T-helper 2 cell (primary cell): ENCODE measurements at places on chromosomes 4 and X.

GRCh38 chrX:103607364-103608305, at the start of gene TCEAL3:
Gene TCEAL3, plus strand, starts transcription at chrX:103607963. Its CDS starts 1,102 bp downstream, at chrX:103609065.
- no peak for DNase-seq

GRCh38 chr4:121597346-121597934, 99.3 kb downstream of the ANXA5 start:
- no peak for DNase-seq

DNA sequence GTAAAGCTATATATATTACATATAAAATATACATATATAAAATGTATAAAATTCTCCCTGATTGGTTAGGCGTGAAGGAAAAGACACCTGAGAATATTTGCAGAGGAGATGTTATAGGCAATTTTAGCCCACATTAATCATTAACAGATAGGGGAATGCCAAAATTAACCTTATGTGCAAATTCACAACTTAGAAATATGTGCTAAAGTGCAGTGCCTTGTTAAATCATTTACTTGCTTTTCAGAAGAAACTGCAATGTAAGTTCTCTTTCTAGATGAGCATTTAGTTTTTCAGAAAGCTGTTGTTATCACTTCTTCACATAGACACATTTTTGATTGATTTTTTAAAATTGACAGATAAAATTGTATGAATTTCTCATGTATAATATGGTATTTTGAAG, 5.6 kb downstream of the TASL start:
- DNase-seq: no peak

DNA sequence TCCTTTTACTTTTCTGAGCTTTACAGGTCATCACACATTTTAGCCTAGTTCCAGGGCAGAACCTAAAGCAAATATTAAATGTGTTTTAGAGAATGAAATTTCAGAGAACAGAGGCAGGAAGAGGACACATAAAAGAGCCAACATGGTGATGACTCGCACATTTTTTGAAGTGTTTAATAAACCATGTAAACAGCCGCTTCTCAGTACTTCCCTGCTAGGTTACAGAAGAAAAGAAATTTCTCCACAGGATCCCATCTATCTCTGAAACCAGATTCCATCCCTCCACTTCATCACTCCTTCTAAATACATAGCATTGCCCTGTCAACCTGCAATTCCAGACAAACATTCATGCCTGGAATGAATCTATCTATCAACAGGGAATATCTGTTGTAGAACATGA, 949.5 kb upstream of the PCDH7 start:
- DNase-seq: no peak

DNA sequence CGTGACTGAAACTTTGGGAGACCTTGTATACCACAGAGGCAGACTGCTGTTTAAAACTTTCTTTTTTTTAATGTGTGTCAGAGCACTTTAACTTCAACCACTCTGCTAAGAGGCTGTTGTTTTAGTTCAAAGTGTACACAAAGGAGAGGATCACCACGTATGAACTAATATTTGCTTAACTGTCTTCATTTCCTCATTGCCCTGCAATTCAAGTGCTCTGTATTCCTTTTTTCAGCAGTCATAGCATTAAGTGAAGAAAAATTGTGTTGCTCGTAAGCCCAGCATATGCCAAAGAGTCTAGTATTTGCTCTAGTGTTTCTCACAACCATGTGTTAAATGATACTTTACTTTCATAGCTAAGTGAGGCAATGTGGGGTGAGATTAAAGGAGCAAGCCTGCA, 63.0 kb upstream of the HHIP start:
- no peak for DNase-seq

DNA sequence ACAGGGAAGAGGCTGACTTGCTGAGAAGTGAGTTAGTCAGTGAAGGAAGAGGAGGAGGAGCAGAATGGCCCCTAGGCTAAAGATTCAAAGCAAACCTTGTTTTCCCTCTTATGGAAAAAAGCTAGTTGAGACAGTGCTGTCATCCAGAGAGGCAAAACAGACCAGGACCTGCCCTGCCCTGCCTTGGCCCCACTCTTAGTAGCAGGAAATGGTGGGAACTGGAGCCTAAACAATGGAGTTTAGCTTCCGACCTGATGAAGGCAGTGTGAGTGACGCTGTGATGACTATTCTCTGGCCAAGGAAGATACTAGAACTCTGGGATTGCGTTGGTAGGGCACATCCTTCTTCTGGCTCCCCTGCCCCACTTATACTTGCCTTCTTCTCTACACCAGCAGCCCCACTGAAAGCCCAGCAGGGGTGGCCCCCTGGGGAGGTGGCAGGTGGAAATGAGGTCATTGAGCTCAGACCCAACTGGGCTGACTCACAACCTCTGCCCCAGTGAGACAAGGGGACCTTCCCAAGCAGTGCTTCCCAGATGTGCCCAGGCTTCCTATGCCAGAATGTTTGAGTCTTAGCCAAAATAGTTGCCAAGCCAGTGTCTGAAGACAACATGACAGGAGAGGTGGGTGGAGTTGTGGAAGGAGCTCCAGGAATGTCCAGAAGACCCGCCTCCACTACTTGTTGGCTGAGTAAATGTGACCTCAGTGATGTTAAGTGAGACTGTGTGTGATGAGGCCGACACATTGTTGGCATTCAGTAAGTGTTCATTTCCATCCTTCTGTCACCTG, 38.8 kb downstream of the MSN start:
- no peak for DNase-seq

- DNase-seq: no peak
Observed at GRCh38 chrX:134604701-134605311, 53.5 kb downstream of the PLAC1 start.

- DNase-seq: peak; percentile 54
Observed at GRCh38 chr4:146243141-146243882, 29.0 kb downstream of the REELD1 start.

- no peak for DNase-seq
Observed at GRCh38 chrX:10235851-10236250, 79.1 kb downstream of the CLCN4 start.

DNA sequence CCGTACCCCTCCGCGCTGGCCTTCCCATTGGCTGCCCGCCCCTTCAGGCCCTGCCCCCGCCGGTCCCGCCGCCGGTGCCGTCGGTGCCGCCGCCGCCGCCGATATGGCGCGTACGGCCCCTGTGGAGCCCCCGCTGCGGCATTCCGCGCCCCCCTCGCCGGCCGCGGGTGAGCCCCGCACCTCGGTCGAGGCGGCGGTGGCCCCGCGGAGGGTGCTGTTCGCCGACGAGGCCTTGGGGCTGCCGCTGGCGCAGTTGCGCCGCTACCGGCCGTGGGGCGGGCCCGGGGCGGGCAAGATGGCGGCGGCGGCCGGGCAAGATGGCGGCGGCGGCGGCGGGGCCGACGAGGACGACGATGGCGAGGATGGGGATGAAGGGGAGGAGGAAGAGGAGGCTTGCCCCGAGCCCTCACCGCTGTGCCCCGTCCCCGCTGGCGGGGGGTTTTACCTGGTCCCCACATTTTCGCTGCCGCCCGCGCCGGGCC, at the start of gene PPP1R3F:
PPP1R3F (plus strand) TSS at position 27 of the 482 bp plus-strand sequence; CDS start at position 104, 77 bp downstream.
- peak; percentile 3 for DNase-seq

- no peak for DNase-seq
Observed at GRCh38 chrX:38175139-38175538, 45.5 kb downstream of the SRPX start.

DNA sequence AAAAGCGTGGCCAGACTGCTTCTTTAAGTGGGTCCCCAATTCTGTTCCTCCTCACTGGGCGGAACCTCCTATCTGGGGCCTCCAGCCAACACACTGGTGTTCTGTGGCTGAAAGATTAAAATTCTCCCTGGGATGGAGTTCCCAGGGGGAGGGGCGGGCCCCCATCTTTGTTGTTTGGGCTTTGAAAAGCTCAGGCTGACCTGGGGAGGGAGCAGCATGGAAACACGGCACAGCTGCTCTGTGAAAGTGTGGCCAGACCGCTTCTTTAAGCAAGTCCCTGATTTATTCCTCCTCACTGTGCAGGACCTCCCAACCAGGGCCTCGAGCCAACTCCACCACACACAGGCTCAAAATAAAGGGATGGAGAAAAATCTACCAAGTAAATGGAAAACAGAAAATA, 219.5 kb downstream of the TMEM47 start:
- no peak for DNase-seq

DNA sequence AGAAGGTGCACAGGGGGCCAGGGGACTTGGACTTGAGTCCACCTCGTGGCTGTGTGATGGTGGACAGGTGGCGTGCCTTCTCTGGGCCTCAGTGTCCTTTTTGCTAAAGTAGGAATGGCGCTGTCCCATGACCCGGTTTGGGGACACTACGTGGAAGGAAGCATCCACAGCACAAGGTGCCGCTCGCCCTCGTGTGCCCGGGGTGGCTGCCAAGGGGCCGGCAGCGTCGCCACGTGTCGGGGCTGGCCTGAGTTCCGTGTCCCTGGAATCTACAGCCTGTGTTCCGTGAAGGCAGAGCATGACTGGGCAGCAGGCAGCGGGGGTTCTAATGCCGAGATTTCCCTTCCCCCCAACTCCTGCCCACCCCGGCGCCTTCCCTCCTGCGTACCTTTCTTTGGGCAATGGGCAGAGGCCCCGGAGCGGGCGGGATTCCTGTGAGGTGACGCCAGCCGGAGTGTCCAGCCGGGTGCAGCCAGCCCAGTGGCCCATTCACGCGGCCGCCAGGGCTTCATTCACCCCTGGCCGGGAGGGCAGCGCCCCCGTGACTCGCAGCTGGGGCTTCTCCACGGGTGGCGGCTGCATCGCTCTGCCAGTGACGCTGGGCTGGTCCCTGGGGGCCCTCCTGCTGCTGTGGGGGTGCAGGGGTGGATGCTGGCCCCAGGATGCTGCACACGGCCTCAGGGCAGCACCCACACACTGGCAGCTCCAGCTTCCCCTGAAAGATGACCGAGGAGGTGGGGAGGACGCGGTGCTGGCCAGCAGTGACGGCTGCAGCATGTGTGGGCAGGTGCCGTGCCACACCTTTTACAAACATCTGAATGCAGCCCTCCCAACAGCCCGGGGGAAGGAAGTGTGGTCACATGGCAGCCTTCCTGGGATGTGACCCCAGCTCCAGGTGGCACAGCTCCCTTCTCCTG, 21.2 kb downstream of the DOK7 start:
- DNase-seq: no peak
